Karpas-422 (cell line): ENCODE measurements at places on chromosomes 7 and 10.
A peak's percentile ranks its signal among the peaks of the same experiment; 100 is the strongest.

- DNase-seq = no peak
These were observed 27.8 kb upstream of the MRPS33 start for GRCh38 chr7:141042222-141043193.

DNA sequence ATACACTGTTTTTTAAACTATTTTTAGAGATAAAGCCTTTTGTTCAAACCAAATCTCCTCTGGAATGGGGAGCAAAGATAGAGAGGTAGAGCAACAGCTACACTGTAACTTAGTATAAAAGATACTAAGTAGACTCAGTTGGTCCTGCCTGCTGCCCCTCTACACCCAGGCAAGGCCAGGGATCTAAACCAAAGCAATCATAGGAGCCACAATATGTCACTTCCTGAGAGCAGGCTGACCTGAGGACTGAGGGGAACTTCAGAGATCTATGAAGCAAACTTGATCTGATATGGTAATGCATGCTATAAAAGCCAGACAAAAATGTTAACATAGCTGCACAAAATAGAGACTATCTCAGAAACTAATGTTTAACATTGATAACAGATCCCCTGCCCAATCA lies 7.0 kb upstream of the TRDMT1 start:
- no peak for DNase-seq

- DNase-seq = no peak
These were observed 29.7 kb downstream of the CCDC6 start for GRCh38 chr10:59876695-59877094.

DNA sequence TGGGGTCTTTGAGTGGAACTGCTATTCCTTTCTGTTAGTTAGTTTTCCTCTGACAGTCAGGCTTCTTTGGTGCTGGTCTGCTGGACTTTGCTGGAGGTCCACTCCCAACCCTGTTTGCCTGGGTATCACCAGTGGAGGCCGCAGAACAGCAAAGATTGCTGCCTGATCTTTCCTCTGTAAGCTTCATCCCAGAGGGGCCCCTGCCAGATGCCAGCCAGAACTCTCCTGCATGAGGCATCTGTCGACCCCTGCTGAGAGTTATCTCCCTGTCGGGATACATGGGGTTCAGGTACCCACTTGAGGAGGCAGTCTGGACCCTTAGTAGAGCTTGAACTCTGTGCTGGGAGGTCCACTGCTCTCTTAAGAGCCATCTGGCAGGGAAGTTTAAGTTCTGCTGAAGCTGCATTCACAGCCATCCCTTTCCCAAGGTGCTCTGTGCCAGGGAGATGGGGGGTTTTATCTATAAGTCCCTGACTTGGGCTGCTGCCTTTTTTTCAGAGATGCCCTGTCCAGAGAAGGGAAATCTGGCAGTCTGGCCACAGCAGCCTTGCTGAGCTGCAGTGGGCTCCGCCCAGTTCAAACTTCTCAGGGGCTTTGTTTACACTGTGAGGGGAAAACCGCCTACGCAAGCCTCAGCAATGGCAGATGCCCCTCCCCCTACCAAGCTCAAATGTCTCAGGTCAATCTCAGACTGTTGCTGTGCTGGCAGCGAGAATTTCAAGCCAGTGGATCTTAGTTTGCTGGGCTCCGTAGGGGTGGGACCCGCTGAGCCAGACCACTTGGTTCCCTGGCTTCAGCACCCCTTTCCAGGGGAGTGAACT lies 89.7 kb upstream of the CDK6 start:
- no peak for DNase-seq

DNA sequence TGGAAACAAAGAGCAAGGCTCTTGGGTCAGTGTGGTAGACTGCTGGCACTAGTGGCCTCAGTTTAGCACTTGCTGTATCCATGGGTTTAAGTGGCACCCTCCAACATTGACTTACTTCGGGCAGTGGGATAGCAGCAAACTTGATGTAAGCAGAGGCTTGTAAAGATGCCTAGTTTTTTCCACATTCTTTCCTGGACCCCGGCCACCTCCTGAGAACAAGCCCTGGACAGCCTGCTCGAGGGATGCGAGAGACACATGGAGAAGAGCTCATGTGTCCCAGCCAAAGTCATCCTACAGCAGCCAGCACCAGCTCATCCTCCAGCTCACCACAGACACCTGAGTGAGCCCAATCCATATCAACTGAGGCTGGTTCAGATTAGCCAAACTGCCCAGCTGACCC lies 142.7 kb upstream of the PCBD1 start:
- DNase-seq = no peak

DNA sequence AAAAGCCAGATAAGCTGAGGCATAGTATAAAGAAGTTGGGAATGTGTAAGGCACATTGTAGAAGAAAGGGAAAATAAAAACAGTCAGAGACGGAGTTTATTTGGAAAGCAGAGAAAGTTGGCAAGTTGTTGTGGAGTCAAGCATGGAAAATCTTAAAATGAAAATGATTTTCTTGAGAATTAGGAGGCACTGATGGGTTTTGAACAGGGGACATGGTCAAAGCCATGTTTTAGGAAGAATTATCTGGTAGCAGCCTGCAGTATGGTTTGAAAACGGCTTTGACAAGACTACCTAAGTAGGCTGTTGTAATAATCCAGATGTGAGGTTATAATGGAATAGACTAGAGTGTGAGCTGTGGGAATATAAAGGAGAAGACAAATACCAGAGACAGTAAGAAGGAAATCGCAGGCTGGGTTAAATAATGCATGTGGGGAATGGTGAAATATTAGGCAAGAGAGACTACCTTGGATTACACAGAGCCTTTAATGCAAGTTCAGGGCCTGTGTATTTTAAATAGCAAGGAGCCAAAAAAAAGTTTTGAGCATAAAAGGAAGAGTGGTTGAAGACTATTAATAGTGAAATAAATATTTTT lies 130.4 kb upstream of the MEOX2 start:
- no peak for DNase-seq

GRCh38 chr10:104732222-104732621 lies 91.1 kb downstream of the SORCS3 start:
- no peak for DNase-seq

- no peak for DNase-seq
These were observed 62.1 kb downstream of the ZWINT start for GRCh38 chr10:56298941-56299340.

DNA sequence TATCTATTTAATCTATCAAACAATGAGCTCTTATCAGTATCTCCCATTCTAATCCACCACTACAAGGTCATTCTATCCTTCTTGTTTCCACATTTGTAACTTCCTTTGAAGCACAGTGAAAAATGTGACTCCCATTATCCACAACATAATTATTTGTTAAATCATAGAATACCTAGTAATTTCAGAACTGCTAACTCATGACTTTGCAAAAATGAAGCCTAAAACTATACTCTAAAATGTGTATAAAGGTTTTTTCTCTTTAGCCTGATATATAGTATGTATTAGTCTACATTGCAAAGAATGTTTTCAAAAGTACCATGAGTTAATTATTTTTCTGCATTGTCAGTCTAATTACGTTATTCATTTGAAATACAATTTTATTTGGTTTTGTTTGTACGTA lies 12.0 kb upstream of the MRPS16 start:
- no peak for DNase-seq

- peak; percentile 76 for DNase-seq
These were observed 2.2 kb downstream of the CRTAC1 start for GRCh38 chr10:98028168-98028770.

DNA sequence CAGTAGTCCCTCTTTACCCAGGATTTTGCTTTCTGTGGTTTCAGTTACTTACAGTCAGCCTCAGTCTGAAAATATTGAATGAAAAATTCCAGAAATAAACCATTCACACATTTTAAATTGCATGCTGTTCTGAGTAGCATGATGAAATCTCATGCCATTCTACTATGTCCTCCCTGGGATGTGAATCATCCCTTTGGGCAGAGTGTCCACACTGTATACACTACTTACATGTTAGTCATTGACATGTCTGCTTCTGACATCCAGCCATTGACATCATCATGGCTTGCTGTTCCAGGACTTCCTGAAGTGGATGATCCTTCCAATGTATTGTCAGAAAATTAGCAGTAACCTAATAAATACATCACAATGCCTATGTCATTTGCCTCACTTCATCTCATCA lies 34.6 kb upstream of the MALRD1 start:
- DNase-seq = no peak

GRCh38 chr7:102223184-102223583 lies 63.5 kb upstream of the SH2B2 start:
- DNase-seq = no peak

DNA sequence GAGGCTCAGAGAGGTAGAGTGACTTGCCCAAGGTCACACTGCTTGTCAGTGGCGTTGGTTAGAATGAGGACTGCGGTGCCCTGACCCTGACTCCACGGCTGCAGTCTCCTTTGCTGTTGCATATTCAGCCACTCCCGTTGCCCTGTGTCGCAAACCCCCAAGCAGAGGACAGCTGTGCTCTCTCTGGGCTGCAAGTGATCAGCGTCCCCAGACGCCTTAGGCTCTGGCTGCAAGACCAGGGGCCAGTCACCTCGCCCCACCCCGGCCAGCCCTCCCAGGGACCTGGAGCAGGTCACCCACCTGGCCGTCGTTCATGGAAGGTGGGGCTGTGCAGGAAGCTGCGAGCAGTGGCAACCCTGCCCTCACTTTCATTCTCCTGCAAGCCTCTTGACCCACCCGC lies 51.7 kb upstream of the NANOS1 start:
- no peak for DNase-seq

- DNase-seq = no peak
These were observed 60.0 kb downstream of the PIK3AP1 start for GRCh38 chr10:96660297-96660696.

DNA sequence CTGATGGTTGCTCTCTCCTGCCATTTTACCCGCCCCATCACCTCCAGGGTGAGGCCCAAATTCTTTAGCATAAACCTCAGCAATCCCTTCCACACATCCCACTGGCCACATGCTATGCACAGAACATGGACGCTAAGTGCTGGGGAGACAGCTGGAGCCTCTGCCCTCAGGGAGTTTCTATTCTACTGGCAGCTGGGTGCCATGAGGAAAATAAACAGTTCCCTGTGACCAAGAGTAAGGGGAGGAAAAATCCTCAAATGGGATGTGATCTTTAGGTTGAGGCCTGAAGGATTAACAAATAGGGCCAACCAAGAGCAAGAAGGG lies 1.2 kb downstream of the PARP12 start:
- no peak for DNase-seq

DNA sequence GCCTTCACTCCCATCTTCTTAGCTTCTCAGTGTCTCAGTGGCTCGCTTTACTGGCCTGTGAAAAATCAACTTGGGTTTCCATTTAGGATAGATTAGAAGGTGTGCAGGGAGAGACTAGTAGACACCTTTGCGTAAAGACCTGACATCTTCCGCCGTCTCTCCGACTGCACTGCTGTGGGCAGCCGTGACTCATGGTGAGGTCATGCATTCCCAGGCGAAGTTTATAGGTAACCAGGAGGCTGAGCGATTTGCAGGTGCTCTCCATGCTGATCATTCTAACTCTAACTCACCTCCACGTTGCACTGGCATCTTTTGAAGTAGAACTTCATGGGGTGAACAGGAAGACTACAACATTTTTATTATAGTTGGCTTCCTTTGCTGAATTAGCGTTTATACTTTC lies 68.0 kb upstream of the ZNF438 start:
- no peak for DNase-seq

DNA sequence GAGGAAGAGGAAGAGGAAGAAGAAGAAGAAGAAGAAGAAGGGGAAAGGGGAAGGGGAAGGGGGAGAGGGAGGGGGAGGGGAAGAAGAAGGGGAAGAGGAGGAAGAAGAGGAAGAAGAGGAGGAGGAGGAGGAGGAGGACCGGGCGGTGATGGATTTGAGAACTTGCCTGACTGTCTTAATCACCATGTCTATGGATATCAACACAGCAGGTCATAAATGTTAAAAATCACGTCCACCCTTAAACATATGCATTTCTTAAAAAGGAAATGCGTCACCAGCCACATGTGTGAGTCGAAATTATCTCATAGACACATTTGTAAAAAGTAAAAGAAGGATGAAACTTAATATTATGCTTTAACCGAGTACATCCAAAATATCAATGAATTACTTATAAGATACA lies 42.1 kb upstream of the INSIG1 start:
- no peak for DNase-seq

DNA sequence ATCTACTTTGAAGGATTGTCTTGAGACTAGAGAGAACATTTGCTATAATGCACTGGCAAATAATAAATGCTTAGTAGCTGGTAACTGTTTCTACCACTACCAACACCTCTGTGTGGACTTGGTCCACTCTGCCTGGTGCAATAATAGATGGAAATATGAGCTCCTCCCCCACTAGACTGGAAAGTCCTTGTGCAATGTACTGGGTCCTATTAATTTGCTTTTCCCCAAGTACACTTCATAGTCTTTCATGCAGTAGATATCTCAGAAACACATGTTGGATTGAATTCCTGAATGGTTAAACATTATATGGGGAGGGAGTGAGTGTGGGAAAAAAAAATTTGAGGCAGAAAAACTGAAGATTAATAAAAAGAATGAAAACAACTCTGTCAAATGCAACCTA lies 119.3 kb downstream of the C10orf90 start:
- no peak for DNase-seq

GRCh38 chr10:84820120-84820519 lies 491.7 kb downstream of the CCSER2 start:
- peak; percentile 57 for DNase-seq

DNA sequence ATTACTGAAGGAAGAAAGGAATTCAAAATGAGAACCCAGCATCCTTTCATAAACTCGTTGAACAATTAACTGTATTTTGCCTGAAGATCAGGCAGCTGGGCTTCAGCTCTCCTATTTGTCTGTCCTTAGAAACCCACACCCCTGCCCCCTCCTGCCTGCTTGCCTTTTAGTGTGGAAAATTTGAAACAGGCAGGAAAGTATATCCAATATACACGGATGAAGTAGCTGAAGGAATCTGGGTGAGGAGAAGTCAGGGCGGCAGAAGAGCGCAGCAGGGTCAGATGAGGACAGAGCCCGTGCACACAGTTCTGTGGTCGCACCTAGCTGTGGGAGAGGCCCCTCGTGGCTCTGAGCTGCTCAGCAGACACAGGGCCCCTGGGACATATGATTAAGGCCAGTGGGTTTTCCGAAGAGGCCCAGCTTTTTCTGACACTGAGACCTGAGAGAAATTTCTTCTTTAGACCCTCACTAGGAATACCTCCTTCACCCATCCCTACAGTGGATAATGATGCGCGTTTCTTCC lies 87.9 kb downstream of the ACTR3B start:
- no peak for DNase-seq

GRCh38 chr10:89978081-89978480 lies 276.7 kb downstream of the KIF20B start:
- DNase-seq = no peak

GRCh38 chr10:74640134-74640921 lies 186.1 kb upstream of the KAT6B start:
- DNase-seq = peak; percentile 96

DNA sequence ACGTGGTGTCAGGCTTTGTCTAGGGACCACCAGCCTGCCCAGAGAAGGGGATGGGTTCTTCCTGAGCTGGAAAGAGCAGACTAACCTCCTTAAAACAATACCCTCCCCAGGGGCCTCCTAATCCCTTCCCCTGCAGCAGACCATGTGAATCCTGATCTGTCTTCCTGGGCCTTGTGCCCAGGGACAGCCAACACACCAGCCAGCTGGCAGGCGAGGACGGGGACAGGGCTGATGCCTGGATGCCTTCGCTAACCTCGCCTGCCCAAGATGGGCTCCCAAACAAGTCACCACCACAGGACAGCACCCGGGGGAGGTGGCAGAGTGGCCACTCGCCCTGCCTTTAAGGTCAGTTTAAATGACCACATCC lies 17.6 kb downstream of the PODXL start:
- peak; percentile 28 for DNase-seq

- no peak for DNase-seq
These were observed 138.7 kb downstream of the MAPK8 start for GRCh38 chr10:48444861-48445841.

GRCh38 chr7:113083816-113084495 lies 2.7 kb downstream of the GPR85 start:
- DNase-seq = no peak

- DNase-seq = no peak
These were observed 149.2 kb downstream of the CRPPA start for GRCh38 chr7:16271990-16272665.
